A549 (cell line): ENCODE measurements at places on chromosomes 3 and 15.
A peak's percentile ranks its signal among the peaks of the same experiment; 100 is the strongest.

DNA sequence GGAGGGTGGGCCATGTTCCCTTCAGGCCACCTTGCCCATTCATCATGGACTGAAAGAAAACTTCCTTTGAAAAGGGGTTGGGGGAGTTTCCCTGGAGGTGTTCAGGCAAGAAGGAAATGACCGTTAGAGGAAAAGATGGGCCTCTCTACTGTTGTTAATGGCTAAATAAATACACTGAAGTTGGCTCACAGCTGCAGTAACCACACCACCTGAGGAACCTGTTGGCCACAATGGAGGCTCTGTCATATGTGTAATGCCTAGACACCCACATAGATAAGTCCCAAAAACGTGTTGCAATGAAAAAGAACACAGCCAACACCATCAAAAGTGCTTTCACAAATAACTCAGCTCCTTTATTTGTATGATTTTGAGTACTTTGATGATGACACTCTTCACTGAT lies 38.2 kb upstream of the FAM3D start:
- DNase-seq = no peak

- no peak for DNase-seq
Measured at GRCh38 chr3:38957296-38957695, 94.4 kb downstream of the SCN11A start.

- no peak for DNase-seq
Measured at GRCh38 chr15:87589134-87589533, 667.4 kb downstream of the NTRK3 start.

DNA sequence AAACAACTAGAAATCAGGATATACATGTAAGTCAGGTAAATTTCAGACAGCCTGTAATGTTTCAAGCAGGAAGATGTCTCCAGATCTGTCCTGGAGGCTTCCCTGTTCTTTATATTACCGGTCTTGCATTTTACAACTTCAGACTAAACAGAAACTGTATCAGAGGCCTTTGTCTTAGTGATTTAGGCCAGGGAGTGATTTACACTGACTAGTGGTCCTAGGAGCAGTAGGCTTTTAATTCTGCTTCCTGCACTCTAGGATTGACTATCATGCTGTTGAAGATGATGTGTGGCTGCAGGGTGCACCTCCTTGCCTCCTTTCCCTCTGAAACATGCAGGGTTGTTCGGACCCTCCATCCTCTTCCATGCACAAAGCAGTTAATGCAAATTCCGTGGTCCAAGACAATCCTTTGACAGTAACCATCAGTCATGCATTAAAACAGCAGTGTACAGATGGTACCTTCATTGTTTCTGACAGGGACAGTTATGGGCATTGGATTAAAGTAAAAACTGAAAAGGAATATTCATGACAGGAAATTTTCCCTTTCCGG lies 27.6 kb downstream of the CHRNA7 start:
- no peak for DNase-seq

DNA sequence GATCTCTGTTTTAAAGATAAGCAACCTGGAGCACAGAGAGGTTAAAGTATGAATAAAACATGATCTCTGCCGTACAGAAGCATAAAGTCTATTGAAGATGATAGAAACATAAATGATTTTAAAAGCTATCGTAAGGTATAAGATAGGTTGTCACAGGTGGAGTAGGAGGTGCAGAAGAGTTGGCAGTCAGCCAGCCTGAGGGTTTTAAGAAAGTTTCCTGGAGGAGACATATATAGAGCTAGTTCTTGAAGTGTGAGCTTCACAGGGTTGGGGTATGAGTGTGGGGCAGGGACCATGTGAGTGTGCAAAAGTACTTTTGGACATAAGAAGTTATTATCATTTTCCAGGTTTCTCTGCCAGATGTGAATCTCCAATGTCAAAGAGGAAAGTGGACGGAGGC lies 3.9 kb upstream of the FGF12 start:
- DNase-seq = no peak

DNA sequence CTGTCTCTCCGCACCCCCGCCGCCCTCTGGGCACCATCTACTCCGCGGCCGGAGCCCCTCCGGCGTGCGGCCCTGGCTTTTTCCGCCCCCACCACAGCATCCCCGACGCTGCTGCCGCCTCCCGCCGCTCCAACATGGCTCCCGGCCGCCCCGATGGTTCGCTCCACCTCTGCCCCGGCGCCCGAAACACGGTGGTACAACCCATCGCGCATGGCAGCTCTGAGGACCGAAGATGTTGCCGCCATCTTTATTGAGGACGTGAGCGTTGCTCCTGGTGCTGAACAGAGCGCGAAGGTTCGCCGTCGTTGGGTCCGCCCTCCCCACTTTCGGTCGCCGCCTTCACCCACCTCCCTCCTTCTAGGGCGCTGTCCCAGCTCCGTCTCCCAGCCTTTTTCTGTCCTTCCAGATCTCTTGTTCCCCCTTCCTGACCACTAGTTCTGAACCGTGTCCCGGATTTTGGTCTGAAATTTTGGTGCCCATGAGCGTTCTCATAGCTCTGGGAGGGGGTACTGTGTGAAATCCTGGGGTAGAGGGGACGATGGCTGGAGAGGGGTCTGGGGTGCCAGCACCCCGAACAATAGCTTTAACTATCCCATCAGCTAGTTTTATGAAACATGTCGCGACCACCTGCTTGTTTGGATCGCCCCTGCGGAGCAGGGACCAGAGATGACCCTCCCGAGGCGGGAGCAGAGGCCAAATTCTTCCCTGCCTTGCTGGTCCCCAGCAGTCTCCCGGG lies at the start of gene CELSR3:
CELSR3 (minus strand) TSS at position 134 of the 736 bp plus-strand sequence. CDS start 252 bp downstream, outside the sequence.
- DNase-seq = peak; percentile 92

- DNase-seq = no peak
Measured at GRCh38 chr3:125589547-125590122, 5.7 kb downstream of the OSBPL11 start.

- DNase-seq = no peak
Measured at GRCh38 chr15:92003515-92004067, 150.1 kb downstream of the SLCO3A1 start.

GRCh38 chr3:29406291-29406832 lies 125.5 kb downstream of the RBMS3 start:
- no peak for DNase-seq

DNA sequence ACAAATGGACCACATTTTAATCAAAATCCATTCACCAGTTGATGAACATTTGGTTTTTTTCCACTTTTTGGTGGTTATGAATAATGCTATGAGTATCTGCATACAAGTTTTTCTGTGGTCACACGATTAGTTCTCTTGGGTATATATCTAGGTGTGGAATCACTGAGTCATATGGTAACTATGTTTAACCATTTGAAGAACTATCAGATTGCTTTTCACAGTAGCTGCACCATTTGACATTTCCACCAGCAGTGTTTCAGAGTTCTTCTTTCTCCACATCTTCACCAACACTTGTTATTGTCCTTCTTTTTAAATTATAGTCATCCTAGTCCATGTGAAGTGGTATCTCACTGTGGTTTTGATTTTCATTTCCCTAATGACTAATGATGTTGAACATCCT lies 33.3 kb upstream of the ATG7 start:
- no peak for DNase-seq

- DNase-seq = no peak
Measured at GRCh38 chr3:128378631-128379347, 87.9 kb downstream of the DNAJB8 start.

DNA sequence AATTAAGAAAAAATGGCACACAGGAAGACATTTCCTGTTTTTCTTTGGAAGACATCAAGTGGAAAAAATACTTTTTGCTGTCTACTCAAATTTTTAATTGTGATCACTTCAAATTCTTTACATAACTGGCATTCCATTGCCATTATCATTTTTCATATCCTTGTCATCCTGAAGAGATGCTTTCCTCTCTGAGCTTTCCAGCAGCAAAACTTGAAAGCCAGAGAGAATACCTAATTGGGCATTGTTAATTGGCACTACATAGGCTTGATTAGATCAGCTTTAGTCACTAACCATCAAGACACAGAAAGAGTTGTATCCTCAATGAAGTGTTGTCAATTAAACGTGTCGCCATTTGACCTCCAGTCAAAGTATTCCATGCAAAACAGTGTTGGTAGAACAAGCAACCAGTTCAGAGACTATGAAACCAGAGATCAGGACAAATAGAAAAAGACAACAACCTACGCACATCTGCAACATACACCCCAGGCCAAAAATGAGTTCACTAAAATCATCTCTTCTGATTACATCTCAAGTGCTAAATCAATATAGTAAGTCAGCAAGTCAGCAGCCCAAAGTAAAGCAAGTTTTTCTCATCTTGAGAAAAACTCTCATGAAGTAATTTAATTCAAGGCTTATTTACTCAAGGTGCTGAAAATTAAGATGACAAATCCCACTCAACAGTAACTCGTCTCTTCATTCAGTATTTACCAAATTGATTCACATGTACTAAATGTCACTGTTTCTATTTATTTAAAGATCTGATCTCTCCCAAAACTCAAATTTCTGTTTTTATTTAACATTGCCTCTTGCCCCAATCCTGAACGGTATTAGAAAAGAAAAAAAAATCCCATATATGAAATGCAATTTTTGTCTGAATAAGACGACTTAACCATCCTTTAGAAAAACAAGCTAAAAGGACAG lies 123.0 kb downstream of the SUCLG2 start:
- no peak for DNase-seq

DNA sequence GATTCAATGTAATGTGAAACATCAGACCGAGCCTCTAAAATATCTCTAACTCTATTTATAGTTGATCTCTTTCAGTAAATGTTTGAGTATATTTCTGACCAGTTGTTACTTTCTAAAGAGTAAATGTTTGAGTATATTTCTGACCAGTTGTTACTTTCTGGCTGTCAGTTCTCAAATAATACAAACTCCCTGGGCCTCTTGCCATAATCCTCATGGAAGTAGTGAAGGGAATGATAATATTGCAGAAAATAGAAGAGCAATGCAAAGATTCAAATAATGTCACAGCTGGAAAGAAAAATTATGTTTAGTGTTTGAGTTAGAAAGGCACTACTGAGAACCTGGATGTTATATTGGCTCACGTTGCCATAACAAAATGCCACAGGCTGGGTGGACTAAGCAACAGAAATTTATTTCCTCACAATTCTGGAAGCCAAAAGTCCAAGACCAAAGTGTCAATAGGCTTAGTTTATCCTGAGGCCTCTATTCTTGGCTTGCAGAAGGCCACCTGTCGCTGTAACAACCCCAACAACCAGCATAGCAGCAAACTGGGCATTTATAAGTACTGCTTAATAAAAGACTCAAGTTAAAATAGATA lies 470.6 kb upstream of the BCHE start:
- DNase-seq = no peak

DNA sequence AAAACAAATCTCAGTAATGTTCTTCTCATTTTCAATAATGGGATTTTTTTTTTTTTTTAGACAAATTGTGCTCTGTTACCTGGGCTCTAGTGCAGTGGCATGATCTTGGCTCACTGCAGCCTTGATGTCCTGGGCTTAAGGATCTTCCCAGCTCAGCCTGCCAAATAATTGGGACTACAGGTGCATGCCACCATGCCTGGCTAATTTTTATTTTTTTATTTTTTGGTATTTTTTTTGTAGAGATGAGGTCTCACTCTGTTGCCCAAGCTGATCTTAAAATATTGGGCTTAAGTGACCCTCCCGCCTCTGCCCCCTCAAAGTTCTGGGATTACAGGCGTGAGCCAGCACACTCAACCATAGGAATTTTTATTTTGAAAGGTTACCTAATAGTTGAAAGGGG lies 126.2 kb downstream of the MDFIC2 start:
- DNase-seq = no peak

DNA sequence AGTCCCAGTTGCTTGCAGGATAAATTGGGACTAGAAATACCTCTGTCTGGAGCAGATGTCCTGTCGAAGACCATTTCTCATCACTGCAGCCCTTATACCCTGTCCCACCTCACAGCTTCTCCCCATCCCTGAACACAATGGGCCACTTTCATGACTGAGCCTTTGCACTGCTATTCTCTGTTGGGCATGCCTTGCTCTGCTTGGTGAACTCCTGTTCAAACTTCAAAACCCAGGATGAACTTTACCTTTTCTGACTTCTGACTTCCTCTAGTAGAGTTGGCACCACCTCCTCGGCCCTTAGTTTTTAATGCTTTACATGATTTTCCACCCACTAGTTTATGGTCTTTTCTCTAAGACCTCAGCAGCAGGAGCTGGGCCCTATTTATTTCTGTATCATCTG lies 48.4 kb downstream of the ST6GAL1 start:
- DNase-seq = no peak
